ENCODE measurements at places on chromosomes 6 and 20.

GRCh38 chr6:125294036-125294435 lies 7.7 kb downstream of the HDDC2 start:
- DNase-seq = no peak

DNA sequence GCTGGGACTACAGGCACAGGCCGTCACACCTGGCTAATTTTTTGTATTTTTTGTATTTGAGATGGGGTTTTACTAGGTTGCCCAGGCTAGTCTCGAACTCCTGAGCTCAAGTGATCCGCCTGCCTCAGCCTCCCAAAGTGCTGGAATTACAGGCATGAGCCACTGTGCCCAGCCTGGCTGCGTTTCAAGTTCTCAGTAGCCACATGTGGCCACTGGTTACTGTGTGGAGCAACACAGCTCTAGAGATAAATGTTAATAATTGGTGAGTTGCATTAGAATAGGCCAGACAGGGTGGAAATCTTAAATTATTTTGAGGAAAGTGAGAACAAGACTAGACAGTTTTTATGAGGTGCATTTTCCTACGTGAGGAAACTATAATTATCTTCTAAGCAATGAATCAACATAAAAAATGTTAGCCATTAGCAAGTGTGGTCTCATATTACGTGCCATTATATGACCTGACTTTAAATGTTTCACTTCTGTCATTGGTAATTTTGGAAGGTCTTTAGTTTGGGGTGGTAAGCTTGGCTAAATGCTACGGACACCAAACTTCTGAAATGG lies 129.6 kb downstream of the PLEKHG1 start:
- no peak for DNase-seq

- DNase-seq = no peak
These were observed 21.1 kb downstream of the FOXA2 start for GRCh38 chr20:22563062-22563965.

DNA sequence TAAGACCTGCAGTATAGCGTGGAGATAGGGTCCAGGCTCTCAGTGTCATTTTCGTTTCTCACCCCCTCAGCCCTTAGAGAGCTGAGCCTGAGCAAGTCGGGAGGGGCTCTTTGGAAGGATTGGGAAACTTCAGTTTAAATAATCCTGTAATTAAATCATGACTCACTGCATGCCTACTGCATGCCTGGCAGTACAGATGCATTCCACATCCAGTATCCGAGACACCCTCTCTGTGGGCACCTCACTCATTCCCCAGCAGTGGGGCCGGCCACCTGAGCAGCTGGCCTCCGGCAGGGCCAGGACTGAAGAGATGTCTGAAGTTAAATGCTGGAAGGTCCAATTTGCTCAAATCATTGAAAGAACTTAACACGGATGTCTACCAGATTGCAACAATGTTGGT lies 316.6 kb downstream of the THBS2 start:
- DNase-seq = no peak

DNA sequence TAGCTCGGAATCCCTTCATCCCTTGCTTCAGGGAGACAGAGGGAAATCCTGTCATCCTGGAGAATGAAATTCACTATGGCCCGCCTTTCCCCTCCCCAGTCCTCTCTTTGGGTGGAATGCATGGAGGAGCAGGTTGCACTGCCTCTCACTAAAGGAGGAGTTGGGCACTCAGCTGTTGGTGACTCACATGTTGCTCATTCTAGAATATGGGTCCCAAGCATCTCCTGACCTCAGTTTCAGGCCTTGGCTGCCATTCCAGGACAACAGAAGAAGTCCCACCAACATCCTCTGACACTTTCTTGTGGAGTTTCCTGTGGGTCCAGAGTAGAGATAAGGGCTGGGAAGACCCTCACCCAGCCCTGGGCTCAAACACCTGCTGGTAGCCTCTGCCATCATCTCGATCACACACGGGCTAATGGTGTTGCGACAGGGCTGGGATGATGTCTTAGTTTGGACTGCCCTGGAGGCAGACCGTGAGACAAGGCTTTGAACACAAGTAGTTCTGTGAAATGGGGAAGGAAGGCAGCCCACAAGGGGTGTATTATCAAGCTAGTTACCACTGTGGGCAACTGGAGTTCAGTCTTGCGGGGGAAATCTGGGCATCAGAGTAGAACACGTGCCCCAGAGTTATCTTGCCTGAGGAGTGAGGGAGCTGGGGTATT lies 52.4 kb upstream of the RNF24 start:
- no peak for DNase-seq

DNA sequence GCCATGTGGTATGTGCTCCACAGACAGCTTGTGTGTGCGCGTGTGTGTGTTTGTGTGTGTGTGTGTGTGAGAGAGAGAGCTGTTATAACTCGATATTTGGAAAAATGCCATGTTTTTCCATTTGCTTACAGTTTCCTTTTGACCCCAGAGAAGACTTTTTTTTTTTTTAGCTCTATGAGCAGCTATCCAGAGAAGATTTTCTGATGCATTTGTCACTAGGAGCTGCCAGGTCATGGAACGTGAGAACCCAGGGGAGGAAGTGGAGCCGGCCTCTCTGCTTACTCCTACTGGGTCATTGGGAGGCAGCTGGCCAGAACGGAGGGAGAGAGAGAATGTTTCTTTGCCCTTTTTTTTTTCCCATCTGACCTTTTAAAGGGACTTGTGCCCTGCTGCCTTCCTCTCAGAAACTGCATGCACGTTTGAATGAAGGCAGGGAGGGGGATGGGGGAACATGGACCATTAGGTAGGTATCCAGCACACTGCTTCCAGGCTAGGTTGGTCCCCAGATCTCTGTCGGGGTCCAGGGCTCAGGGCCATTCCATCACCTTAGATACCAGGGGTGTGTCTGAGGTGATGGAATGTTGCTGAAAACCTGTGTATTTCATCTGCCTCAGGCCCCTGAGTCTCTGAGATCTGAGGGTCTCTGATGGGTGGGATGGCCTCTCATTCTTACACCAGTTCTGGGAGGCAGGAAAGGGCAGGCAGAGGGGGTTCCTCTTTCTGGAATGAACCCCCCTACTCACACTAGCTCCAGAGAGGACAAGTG lies 11.2 kb upstream of the MRPS18A start:
- no peak for DNase-seq

- no peak for DNase-seq
These were observed 315.2 kb downstream of the TFAP2A start for GRCh38 chr6:10099529-10100140.

- DNase-seq = no peak
These were observed 5.9 kb downstream of the CST1 start for GRCh38 chr20:23744817-23745216.

- DNase-seq = no peak
These were observed 143.8 kb downstream of the PLCB4 start for GRCh38 chr20:9212735-9213134.

DNA sequence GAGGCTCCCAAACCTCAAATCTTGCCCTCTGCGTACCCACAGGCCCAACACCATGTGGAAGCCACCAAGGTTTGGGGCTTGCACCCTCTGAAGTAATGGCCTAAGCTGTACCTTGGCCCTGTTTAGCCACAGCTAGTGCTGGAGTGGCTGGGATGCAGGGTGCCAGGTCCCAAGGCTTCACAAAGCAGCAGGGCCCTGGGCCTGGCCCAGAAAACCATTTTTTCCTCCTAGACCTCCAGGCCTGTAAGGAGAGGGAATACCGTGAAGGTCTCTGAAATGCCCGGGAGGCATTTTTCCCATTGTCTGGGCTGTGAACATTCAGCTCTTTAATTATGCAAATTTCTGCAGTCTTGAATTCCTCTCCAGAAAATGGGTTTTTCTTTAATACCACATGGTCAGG lies 223.7 kb upstream of the CCN2 start:
- no peak for DNase-seq

- DNase-seq = peak; percentile 46
These were observed 138.9 kb downstream of the TMEM242 start for GRCh38 chr6:157184202-157185015.

DNA sequence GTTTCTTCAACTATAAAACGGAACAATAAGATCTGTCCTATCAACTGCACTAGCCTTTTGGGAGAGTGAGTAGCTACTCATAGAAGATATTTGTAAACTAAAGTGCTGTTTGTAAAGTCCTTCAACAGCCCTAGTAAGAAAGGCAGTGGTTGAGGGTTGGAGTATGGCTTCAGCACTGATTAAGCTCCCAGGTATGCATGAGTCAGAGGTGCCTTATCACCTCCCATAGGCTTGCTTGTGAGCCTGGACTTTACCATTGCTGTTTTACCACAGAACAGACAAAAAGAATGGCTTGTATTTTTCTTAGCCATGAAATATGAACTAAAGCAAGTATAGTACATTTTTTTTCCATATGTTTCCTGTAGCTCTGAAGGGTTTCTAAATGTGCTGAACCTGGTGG lies 44.1 kb downstream of the SAMD3 start:
- no peak for DNase-seq

DNA sequence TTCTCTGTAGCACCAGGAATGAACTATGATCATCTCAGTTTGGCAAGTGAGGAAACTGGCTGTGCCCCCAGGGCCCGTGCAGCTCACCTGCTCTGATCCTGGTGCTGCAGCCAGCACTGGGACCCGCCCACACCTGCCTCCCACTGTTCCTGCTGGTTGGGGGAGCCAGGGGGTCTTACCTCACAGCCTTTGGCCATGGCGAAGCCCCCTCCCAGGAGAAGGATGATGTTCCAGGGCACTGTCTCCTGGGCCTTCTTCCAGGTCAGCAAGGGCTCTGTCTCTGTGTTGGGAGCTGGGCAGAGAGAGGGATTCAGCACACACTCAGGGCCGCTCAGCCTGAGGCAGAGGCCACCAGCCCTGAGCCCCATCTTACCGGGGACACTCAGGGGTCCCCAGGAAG lies 24.9 kb upstream of the OCSTAMP start:
- no peak for DNase-seq

DNA sequence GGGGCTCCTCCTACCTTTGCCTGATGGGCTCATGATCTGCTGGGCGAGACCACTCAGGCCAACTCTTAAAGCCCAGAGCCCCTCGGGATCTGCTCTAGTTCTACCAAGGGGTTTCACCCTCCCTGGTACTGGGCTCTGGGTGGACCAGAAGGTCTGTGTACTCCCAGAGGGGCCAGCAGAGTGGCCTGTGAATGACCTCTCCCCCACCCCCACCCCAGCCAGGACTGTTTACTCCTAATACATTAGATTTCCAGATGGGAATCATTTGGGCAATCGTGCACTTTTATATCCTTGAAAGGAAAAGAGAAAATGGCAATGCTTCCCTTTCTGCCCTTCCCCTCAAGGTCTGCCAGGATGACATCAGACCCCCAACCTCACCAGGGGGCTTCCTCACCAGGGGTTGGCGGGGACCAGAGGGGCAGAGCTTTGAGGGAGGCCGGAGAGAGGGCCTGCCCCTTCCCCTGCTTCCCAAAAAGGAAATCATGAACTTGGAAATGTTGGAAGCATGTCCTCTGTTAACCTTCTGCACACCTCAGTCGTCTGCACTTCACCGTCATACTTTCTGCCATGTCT lies 37.1 kb upstream of the PMEPA1 start:
- DNase-seq = no peak

DNA sequence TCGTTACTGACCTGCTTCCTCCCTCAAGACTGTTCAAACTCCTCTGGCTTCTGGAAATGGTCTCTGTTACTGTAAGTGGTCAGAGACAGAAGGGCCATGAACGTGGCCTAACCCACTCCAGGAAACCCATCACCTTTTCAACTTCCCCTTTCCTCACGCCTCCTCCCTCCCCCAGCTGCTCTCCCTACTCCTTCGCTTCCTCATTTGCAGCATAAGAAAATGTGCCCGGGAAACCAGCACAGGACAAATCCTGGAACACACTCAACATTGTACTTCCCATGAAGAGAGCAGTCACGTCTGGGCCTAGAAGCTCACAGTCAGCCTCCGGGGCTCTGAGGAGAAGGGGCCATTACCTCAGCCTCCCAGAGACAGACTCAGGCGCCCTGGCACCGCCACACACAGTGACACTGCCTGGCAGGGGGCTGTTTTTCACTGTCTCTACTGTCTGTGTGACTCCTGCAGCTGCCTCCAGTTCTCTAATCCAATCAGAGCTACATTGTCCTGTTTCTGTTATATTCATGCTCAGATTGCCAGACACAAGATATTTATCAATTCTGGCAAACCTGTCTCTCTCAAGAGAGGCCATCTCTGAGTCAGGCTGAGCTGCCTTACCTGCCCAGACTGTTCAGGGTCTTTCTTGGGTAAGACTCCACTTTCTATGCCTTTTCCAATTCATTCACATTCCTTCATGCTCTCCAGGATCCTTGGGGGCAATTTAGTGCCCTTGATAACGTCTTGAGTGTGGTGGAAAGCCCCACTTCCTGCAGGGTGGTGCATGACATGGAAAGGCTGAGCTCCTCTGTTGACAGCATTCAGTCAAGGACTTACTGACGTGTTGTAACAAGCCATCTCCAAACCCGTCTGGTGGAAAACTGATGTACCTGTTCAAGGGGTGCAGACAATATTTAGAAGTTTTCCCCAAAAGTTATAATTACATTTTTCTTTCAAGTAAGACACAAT lies 242.2 kb downstream of the HIVEP2 start:
- no peak for DNase-seq

- DNase-seq = no peak
These were observed 67.9 kb downstream of the ZHX3 start for GRCh38 chr20:41249411-41250281.

GRCh38 chr6:88166493-88167351 lies 575 bp upstream of the CNR1 start:
- DNase-seq = no peak

GRCh38 chr6:20092071-20092566 lies 120.2 kb downstream of the MBOAT1 start:
- DNase-seq = no peak

- DNase-seq = no peak
These were observed 93.2 kb upstream of the IMPG1 start for GRCh38 chr6:76165471-76166221.

GRCh38 chr20:13841206-13841605 lies 56.4 kb downstream of the NDUFAF5 start:
- DNase-seq = no peak

GRCh38 chr20:10848810-10849370 lies 175.1 kb upstream of the JAG1 start:
- no peak for DNase-seq

GRCh38 chr20:39516964-39517363 lies 554.8 kb downstream of the DHX35 start:
- DNase-seq = no peak

- DNase-seq = no peak
These were observed 57.4 kb downstream of the GJA10 start for GRCh38 chr6:89951574-89952104.

DNA sequence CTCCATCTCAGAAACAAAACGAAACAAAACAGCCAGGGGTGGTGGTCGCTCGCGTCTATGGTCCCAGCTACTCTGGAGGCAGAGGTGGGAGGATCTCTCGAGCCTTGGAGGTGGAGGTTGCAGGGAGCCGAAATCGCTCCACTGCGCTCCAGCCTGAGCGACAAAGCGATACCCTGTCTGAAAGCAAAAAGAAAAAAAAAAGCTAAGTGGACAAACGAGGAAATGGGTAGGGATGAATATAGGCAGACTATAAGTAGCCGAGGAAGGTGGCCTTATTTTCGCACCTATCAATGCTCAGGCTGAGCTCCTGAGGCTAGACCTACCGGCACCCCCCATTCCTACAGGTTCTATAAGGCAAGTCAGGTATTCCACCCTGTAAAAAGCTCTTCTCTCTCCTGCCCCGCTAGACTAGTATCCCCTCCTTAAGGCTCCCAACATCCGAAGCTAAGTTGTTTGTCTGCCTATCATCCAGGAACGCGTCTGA lies 650 bp upstream of the CASP8AP2 start:
- no peak for DNase-seq

Measured in activated T-cell treated with anti-CD3 and anti-CD28 coated beads for 4 hours (primary cell).